ENCODE measurements at places on chromosomes 5 and 9.

DNA sequence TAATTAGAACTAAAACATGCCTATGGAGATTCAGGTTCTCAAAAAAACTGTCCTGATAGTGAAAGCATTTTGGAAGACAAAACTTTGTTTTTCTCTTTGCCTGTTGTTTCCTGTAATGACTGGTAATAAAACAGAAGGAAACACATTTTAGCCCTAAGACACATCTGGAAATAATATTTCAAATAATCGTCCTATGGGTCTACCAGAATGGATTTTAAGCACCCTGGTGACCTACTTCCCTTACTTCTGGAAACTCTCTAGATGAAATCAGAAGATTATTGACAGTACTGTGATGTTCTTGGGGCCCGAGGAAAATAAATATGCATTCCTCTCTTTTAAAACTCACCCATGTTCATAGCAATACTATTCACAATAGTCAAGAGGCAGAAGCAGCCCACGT lies 110.1 kb upstream of the TLE4 start:
- no peak for DNase-seq

DNA sequence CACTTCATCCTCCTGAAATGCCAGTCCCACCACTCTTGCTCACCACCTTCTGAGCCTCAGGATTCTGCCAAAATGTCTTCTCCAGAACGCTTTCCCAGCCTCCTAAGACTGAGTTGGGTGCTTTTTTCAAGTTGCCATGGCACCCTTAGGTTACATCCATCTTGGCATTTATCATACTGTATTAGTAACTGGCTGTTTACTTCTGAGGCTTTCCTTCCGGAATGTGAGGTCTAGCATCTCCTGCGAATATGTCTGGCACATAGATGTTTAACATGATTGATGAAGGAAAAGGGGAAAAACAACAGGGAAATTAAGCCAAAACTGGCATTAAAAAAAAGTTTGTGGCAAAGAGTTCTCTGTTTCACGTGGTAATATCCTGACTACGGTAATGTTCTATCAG lies 24.9 kb downstream of the RNF130 start:
- no peak for DNase-seq

DNA sequence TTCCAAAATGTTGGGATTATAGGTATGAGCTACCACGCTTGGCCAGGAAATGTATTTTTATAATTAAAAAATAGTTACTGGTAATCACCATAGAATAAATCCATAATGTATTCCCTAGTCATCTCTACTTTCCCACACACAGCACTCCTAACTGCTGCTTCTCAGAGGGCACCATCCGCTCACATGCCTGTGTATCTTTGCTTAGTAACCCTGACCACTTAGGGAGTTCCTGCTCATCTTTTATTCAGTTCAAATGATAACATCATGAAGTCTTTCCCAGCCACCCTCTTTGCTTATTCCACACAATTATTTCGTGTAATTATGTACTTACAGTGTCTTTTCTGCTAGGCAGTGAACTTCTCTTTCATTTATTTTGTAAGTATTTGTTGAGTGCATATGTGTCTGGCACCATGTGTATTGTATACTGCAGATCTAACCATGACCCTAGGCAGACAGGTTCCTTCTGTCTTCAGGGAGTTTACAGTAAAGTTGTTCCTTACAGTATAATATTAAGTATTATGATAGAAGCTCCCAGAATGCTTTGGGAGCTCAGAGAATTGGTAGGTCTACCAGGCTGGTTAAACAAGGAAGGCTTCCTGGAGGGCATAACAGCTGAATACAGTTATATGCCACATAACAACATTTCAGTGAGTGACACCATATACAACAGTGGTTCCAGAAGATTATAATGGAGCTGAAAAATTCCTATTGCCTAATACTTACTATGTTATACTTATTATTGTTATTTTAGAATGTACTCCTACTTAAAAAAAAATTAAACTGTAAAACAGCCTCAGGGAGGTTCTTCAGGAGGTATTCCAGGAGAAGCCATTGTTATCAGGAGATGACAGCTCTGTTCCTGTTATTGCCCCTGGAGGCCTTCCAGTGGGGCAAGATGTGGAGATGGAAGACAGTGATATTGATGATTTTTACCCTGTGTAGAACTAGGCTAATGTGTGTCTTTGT lies 39.2 kb downstream of the DCAF10 start:
- no peak for DNase-seq

DNA sequence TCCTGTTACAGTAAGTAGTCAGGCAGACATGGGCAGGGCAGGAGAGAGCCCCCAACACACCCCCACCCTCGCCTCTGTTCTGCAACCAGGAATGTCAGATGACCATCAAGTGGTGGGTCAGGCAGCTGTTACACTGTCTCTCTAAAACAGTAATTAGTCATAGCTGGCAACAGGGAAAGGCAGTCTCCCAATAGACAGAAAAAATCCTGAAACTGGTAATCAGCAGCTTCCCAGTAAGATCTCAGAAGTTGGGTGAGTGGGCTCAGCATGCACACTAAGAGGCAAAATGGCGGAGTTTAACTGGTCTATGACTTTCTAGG lies 90.2 kb downstream of the C5orf15 start:
- DNase-seq = no peak

DNA sequence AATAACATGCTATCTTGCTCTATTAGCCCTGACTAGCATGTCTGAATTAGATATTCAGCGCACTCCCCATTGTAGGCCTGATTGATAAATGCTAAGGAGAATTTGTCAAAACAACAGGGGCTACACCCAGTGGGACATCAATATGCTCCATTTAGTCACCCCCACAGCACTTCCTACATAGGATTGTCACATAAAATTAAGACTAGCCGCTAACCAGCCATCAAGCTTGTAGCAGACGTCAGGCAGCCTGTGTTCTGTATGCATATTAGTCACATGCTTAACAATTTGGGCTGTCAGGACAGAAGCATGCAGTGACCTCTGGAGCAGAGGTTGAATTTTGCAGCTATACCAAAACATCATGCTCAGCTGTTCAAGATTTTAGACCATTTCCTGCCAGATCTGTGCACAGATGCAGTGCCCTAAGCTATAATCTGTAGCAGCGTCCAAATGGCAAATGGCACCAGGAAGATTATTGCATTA lies 197.4 kb upstream of the ISL1 start:
- DNase-seq = no peak

DNA sequence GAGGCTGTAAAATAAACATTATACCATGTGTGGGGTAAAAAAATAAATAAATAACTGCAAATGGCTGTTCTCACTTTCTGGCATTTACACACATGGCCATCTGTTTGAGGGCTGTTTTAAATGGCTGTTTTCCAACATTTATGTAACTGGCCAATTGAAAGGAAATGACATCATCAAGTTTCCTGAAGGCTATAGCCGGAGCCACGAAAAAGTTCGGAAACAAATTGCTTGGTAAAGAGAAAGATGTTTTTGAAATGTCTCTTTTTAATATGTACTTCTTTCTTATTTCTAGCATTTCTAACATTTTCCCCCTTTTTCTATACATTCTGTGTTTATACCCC lies 95.4 kb upstream of the DAB2 start:
- no peak for DNase-seq

GRCh38 chr9:107228496-107229039 lies 54.5 kb upstream of the RAD23B start:
- DNase-seq = no peak

DNA sequence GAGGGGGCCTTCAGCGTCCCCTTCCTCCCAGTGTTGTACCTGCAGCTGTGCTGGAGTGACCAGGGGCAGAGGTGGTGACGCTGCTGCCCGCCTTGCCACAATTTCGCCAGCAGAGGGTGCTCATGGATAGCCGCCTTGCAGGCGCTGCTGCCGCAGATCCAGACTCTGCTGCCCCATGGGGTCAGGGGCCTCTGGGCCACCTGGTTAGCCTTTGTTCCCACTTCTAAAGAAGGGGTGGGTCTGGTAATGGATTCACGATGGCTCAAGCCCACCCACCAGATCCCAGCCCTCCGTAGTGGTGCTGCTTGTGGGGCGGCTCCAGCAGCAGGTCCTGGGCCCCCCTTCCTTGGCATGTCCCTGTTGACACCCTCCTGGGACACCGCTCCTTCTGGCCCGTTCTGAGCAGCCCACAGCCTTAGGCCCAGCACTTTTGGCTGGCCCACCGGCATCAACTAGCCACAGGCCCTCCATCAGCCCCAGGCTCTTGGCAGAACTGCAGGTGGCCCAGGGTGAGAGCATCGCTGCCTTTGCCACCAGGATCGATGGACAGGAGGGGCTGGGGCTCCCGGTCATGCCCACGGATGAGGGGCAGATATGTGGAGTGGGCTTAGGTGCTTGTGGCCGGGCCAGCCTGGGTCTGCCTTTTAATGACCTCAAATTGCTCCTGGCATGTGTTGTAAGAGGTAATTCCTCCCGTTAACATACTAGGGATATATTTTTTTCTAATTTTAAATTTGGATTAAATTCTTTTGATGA lies 57.2 kb downstream of the COL5A1 start:
- no peak for DNase-seq

DNA sequence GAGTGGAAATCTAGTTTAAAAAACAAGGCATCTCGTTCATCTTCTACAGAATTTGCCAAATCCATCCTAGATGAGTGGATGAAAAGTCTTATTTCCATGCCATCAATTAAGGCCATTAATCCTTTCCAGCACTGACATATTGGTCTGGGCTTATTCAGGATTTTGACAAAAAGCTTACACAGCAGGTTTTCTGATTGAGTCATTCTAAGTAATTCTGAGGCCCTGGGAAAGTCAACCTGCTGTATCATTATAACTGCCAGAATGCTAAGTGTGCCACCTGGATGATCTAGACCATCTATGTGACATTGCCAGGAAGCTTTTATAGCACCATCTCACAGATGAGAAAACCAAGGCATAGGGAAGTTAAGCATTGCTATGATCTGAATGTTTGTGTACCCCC lies 132.1 kb upstream of the MAP3K1 start:
- DNase-seq = no peak

- DNase-seq = no peak
Measured at GRCh38 chr5:88518131-88519016, 249.7 kb upstream of the TMEM161B start.

DNA sequence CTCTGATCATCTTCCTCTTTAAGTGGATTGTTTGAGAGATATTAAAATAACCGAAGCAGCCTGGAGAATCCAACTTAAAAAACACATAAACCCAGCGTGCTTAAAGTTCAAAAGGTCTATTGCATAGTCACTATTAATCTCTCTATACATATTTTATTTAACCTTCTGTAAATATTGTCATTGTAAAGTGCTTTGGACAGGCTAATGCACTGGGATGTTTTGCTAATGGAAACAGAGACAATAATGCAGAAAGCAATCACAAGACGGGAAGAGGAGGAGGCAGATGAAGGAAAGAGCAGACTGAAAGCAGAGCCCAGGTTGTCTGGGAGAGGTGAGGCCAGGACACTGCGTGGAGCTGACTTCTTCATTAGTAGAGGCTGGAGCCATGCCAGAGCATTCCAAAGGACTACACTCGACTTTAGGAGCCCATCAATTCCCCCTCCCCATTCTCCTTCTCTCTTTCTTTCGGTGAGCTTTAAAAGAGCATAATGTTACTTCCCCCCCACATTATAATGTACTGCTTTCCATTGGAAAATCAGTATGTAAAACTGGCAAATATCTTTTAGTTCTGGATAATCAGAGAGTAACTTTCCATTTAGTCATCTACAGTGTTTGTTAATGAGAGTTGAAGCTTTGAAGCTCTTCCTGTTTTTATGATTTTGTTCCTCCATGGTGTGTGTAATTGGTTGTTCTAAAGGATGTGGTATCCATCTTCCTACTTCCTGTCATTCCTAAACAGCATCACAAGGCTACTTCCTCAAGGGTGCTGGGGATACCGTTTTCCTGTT lies 307.3 kb upstream of the MPDZ start:
- DNase-seq = no peak
